Upper lobe of right lung (tissue), 1 donor: ENCODE measurements at places on chromosomes 6 and 20.

GRCh38 chr20:42461965-42462593 is 727.6 kb downstream of the PTPRT start:
- no peak for DNase-seq

DNA sequence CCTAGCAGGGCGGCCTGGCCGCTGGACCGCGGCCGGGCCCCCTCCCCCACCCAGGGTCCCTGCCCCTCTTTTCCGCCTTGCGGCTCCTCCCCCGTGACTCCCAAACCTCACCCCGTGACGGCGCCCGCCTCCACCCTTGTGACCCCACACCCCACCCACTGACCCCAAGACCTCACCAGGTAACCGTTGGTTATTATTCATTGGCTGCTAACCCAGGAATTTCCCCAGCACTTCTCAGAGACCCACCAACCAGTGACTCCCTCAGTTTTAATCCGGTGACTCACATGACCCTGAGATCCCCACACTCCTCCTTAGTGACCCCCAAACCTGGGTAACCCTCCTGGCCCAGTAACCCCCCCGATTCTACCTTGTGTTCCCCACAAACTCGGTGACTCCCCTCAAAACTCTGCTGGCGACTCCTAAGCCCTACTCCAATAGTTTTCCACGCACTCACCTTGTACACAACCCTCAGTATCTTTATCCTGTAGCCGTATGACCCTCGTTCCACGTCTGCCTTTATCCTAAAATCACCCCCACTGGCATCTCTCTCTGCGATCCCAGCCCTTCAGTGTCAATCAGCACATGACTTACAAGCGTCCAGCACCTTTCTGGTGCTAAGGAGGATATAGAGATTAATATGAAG is 534 bp downstream of the ZNF76 start:
- DNase-seq = peak; percentile 92

DNA sequence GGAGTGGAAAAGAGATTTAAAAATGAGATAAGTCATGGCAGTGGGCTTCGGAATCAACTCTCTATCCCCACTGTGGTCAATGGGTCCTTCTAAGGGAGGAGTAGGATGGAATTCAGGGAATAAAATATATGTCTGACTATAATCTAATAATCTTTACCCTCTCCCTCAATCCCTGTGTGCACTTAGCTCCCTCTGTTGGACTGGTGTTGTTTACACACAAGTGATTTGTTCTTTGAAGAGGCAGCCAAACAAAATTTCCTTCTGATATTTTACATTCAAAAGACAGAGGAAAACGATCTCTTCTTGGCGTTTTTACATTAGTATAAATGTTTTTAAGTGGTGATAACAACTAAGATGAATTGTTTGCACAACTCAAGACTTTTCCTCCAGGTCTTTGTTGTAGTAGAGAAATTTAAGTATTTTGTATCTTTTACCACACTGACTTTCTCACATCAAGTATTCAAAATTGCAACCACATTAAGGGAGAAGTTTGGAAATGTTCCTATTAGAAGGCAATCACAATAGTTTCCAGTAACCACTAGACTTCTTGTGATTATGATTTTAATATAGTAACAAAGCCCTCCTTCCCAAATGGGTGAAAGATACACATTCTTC is 317.8 kb downstream of the CENPW start:
- DNase-seq = no peak

DNA sequence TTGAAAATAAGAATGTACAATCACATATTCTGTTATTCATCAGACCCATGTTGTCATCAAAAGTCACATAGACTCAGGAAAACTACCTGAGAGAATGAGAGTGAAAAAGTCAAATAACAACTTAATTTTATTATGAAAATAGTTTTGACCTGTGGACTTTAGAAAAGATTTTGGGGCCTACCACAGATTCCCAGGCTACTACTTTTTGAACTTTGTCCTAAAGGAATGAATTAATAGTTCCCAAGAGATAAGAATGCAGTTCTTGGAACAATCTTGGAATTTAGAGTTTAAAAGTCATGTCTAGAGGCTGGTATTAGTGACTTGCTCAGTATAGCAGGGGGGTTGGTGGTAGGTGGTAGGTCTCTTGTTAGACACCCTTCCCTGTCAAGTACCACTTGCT is 3.3 kb downstream of the TAF8 start:
- DNase-seq = no peak

DNA sequence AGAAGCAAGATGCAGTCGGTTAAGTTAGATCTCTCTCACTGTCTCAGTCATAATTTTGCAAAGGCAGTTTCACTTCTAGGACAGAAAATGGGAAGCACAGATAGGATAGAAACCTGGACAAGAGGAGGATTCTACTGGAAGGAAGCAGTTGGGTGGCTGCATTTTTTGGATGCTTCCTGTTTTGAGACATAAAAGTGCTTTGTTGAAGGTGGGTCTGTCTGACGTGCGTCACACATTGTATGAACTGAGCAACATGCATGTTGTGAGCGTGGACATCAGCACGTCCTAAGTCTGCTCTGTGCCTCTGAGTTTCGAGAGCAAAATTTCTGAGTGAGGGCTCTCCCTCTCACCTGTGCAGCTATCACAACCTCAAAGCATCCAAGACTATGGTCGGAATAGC is 68.7 kb upstream of the SNX9 start:
- no peak for DNase-seq

DNA sequence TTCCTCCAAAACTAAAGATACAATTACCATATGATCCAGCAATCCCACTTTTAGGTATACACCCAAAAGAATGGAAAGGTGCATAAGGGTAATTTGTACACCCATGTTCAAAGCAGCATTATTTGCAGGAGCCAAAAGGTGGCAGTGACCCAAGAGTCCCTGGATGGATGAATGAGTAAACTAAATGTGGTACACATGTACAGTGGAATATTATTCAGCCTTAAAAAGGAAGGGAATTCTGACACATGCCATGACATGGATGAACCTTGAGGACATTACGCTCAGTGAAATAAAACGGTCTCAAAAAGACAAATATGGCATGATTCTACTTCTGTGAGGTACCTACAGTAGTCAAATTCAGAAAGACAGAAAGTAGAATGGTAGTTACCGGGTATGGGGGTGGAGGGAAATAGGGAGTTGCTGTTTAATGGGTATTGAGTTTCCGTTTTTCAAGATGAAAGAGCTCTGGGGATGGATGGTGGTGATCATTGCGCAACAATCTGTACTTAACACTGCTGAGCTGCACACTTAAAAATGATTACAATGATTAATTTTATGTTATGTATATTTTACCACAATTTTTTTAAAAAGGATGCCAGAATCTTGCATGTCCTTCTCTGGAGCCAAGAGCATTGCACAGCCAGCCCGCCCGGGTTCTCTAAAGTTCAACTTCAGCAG is 518.9 kb upstream of the JARID2 start:
- no peak for DNase-seq

DNA sequence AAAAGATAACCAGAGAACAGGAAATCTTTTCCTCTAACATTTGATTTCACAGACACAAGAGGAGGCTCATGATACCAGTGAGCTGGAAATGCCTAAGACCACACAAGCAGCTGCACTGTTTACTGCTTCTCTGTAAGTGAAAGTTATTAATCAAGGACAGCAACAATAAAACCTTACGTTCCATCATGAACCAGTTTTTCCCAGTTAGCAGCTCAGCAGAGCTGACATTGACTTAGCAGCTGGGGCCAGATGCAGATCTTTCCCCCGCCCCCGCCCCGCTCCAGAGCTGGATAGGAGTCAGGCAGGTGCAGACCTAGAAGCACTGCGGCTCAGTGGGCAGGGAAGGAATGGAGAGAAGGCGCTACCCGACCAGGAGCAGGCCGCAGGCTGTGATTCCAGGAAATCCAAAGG is 275.2 kb downstream of the GMDS start:
- no peak for DNase-seq

GRCh38 chr6:127996925-127997324 is 96.1 kb upstream of the THEMIS start:
- DNase-seq = no peak

DNA sequence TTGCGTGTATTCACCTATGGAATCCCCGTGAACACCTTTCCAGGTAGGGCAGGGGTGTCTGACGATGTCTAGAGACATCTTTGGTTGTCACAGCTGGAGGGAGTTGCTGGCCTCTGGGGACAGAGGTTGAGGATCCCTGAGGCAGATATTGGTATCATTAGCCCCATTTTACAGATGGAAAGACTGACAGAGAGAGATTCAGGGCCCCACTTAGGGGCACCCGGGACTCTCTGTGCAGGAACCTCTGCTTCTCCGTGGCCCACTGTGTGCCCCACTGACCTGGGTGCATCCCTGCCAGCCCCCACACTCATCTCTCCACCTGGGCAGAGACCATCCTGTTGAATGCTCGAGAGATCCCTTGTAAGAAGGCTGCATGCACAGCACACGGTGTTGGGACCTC is 111.2 kb downstream of the EDN3 start:
- no peak for DNase-seq

DNA sequence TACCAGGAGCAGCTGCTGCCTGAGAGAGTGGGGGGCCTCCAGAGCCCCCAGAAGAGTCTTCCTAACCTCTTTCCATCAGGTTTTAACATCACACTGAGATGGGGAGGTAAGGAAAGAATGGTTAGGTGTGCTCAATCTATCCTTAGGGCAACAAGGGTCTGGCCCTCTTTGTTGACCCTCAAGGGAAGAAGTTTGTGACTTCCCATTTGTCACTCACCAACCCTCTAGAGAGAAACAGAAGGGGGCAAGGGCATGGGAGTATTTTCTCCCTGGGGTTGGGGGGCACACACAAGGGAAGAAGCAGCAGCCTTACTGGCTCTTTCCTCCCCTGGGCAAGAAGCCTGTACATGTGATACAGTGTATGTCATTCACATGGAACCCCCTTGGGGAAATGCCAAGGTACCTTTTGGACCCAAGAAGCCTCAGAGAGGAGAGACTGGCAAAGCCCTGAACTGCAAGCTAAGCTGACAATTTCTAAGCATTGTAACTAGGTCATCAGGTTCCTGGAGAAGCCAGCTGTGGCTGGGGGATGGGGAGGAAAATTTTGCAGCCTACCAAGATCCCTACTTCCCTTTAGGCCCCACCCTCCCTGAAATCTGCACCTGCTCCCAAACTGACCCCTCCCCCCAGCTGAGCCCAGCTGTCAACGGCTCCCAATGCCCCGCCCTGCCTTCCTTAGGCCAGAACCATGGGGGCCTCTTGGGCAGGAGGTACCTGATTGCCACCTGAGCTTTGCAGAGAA is 14.5 kb downstream of the BCL2L1 start:
- DNase-seq = peak; percentile 67

- no peak for DNase-seq
Observed at GRCh38 chr6:37793067-37793466, 26.5 kb upstream of the ZFAND3 start.

- DNase-seq = no peak
Observed at GRCh38 chr6:39543095-39543494, 182.1 kb downstream of the KIF6 start.

- DNase-seq = no peak
Observed at GRCh38 chr20:40691566-40692239, 2.7 kb upstream of the MAFB start.

DNA sequence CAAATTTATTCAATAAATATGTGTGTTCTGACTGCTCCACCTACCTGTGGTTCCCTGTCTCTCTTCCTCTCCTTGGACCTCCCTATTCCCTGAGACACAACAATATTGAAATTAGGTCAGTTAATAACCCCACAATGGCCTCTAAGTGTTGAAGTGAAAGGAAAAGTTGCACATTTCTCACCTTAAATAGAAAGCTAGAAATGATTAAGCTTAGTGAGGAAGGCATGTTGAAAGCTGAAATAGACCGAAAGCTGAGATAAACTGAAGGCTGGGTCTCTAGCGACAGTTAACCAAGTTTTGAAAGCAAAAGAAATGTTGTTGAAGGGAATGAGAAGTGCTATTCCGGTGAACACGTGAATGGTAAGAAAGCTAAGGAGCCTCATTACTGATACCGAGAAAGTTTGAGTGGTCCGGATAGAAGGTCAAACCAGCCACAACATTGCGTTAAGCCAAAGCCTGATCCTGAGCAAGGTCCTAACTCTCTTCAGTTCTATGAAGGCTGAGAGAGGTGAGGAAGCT is 34.1 kb downstream of the UST start:
- DNase-seq = no peak

DNA sequence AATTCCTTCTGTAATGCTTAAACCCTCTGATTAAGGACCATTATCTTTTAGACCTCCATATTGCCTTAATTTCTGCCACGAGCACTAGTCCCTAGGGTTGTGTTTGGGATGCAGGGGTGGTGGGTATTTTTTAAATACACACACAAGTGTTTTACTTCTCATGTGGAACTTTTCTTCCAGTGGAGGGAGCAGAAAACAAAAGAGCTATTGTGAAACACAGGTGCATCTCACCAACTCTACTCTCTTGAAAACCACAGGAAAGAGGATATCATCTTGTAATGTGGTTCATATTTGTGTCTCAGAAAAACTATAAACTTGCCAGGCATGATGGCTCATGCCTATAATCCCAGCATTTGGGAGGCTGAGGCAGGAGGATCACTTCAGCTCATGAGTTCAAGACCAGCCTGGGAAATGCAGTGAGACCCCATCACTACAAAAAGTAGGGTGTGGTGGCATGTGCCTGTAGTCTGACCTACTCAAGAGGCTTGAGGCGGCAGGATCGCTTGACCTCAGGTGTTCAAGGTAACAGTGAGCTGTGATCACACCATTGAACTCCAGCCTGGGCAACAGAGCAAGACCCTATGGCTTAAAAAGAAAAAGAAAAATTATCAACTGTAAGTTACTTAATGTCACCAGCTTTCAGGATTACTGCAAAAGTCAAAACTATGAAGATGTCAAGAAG is 37.3 kb downstream of the MRS2 start:
- no peak for DNase-seq

GRCh38 chr6:75516757-75517156 is 23.2 kb upstream of the FILIP1 start:
- no peak for DNase-seq

DNA sequence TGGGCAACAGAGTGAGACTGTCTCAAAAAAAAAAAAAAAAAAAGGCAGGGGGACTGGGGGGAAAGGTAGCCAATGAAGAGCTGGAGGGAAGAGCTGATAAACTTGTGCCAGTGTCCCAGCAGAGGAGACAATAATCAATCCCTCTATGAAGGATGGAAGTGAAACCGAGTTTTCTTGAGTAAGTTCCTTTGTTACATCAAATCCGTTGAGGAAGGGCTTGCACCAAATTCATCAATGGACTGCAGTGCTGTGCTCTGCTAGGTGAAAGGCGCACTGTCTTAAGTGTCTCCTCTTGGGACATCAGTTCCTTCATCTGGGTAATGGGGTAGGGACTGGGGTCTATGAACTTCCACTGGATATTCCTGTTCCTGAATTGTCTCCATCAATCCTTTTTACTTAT is 3.0 kb upstream of the CRIP3 start:
- no peak for DNase-seq

- DNase-seq = no peak
Observed at GRCh38 chr6:139632840-139633239, 258.4 kb upstream of the CITED2 start.

GRCh38 chr6:70119218-70119835 is 183.6 kb downstream of the COL9A1 start:
- DNase-seq = no peak

DNA sequence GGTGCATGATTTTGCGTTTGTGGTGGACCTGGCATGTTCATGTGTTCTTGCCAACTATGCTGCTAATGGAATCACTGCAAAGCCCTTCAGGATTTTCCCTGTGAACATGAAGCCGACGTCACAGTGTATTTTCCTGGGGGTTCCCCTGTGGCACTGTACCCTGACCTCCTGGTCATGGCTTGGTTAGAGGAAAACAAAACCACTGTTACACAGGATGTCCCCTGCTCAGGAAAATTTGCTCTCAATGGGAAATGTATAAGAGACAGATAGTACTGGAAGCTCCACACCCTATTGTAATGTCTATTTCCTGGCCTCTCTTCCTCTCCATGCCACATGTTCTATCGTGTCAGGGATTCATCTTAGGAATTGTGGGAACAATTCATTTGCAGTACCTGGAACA is 19.7 kb downstream of the TSHZ2 start:
- DNase-seq = no peak
